Activated CD4-positive, alpha-beta T cell treated with anti-CD3 and anti-CD28 coated beads for 48 hours (primary cell): ENCODE measurements at places on chromosomes 11 and 22.

- no peak for DNase-seq
These were observed 2.2 kb downstream of the PAX6 start for GRCh38 chr11:31808721-31809540.

GRCh38 chr11:68581901-68582300 lies 102.4 kb upstream of the GAL start:
- DNase-seq, result no peak

DNA sequence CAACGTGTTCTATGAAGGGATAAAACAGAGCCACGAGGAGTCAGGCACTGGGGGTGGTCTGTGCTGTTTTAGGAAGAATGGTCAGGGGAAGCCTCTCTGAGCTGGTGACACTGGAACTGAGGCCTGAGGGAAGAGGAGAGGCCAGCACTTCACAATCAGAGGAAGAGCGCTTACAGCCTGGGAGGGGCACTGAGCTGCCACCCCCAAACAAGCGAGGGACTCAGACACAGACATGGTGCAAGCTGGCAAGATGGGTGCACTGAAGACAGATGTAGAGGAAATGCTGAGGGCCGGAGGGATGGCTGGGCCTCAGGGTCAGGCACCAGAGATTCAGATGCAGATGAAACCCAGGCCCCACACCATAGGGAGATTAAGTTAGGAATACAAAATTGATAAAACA lies 40.0 kb upstream of the TP53I11 start:
- no peak for DNase-seq

DNA sequence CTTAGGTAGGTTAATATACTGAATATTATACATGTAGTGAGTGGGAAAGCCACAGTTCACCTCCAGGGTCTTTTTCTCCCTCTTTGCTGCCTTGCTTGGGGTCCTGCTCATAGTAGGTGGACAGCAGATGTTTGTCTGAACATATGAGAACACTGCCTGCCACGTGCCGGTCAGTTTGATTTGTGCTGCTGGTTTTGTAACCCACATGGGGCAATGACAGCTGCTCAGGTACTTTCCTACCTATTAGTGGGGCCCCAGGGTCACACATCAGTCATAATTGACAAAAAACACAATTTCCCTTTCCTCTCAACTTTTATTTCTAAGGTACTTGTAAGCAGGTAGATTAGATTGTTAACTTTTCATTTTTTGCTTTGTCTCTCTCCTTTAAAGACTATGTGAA lies 43.8 kb downstream of the BMAL1 start:
- no peak for DNase-seq

- no peak for DNase-seq
These were observed 35.0 kb downstream of the PPFIA1 start for GRCh38 chr11:70305501-70305900.

GRCh38 chr22:40039482-40040115 lies 44.8 kb downstream of the FAM83F start:
- DNase-seq, result no peak

DNA sequence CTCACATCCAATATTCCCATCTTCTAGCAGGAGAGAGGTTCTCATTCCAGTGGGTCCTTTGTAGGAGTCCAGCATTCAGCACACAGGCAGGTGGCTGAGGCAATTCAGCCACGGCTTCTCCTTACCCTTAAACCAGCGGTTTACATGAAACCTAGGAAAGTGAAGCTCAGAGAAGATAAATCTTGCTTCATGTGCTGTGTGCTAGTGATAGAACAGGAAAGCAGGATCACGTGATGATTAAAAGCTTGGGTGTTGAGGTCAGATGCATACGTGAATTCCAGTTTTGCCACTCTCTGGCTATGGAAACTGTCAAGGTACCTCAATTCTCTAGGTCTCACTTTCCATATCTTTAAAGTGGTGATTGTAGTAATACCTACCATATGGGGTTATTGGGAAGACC lies 331.6 kb downstream of the INSC start:
- DNase-seq, result no peak

- DNase-seq, result peak; percentile 40
These were observed 55.2 kb downstream of the PANX1 start for GRCh38 chr11:94183886-94184264.

GRCh38 chr11:112734207-112734606 lies 227.0 kb upstream of the NCAM1 start:
- peak; percentile 5 for DNase-seq

DNA sequence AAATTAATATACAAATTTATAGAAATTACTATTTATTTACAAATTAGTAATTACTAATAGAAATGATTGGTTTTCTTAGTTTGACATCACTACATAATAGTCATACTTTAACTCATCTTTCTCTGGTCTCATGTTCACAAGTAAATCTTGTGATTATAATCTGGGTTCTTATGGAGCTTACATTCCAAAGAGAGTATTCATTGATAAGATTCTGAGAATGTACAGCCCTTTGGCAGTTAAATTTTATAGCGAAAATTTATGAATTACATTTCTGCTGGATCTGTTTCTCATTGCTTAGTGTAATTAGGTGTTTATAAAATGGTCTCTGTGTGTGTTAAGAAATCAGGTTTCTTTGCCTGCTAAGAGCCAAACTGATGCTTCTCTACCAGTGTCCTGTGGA lies 175.2 kb downstream of the TMEM135 start:
- no peak for DNase-seq

GRCh38 chr11:17229481-17230152 lies 21.8 kb upstream of the PIK3C2A start:
- no peak for DNase-seq

GRCh38 chr11:328012-328411 lies 7.4 kb upstream of the IFITM3 start:
- no peak for DNase-seq

GRCh38 chr11:72724021-72724551 lies 28.1 kb downstream of the ARAP1 start:
- DNase-seq, result no peak

DNA sequence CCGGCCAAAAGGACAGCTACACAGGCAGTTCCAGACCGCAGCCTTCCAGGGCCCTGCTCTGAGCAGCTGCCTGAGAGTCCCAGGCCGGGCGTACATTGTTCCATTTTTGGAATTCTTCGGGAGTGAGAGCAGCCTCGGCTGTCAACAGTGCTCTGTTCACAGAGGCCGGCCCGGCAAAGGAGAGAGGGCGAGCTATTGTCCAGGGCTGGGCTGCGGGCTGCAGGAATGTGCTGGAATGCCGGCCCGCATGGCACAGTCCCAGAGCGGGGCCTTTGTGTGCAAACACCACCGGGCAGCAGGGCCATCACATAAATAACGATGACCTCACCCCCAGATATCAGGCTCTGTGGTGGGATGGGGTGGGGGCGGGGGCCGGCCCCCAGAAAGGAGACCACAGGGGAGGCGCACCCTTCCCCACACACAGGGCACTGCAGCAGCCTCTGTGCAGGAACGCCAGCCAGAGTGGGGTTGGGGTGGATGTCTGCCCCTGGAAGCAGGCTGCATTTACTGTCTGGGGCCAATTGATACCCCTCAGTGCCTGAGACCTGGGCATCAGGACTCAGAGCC lies 15.8 kb downstream of the LINC01488 start:
- DNase-seq, result no peak

DNA sequence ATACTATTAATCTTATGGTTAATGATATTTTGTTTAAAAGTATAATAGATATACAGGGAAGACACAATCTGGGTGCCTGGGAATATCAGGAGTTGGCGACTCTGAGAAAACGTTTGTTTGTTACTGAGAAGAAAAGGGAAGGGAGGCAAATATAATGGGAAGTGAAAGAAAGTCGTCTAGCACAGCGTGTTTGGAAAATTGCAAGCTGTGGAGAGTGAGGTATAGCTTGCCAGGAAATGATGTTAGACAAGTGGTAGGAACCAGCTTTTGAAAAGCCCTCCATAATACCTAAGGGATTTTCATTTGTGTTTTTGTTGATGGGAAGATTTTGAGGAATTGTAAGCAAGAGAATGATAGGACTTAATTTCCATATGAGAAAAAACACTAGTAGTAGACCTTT lies 322.2 kb downstream of the LUZP2 start:
- no peak for DNase-seq

GRCh38 chr11:122758974-122759373 lies 79.3 kb upstream of the CRTAM start:
- peak; percentile 44 for DNase-seq
